ENCODE measurements at places on chromosomes 12 and 14. TPM values are rescaled to one million over a fixed set of nuclear protein-coding genes. Genes with fewer than 3 reads are reported as not detected.

Gene ZDHHC22
- not detected for polyA plus RNA-seq

Gene PRH2
- polyA plus RNA-seq, result not detected

Gene WSCD2
- 0.48 TPM for polyA plus RNA-seq

Gene NKX2-1
- polyA plus RNA-seq, result not detected

Gene FAM181A
- not detected for polyA plus RNA-seq

Gene INHBC
- polyA plus RNA-seq, result not detected

Gene NGB
- polyA plus RNA-seq, result not detected

Gene CLEC1A
- polyA plus RNA-seq, result 3.5 TPM

Gene IPO8
- 7.8 TPM for polyA plus RNA-seq

DNA sequence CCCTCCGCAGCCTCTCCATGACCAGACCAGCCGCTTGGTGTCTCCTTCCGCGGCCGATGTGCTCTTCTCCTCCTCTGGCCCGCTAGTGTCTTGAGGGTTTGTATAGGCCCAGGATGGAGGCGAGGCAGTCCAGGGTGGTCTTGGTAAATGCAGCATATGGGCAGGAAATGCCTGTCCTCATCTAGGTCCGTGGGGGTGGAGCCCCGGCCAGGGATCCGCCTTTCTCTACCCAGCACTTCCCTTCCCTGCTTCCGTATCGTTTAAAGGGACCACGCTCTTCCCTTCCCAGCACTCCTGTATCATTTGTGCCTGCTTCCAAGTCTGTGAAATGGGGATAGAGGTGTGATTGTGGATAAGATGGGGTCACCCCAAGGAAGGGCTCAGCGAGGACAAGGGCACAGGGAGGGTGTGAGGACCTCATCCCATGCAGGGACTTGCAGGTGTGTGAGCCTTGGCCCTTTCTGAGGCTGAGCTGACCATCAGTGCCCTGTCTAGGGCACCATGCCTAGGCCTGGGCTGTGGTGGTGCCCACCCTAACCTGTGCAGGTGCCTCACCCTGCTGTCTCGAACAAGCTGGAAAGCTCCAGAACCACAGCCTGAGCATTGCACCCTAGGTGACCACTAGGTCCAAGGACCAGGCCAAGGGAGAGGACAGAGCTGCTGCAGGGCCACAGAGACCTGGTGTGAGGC, 326.8 kb upstream of the RTL1 start:
- no peak for DNase-seq

GRCh38 chr12:124927201-124928094, 13.0 kb upstream of the UBC start:
- DNase-seq, result peak; percentile 81

GRCh38 chr14:31194661-31195060, 12.9 kb downstream of the HECTD1 start:
- DNase-seq, result no peak

GRCh38 chr12:96233168-96233567, 39.0 kb downstream of the ELK3 start:
- DNase-seq, result peak; percentile 75

DNA sequence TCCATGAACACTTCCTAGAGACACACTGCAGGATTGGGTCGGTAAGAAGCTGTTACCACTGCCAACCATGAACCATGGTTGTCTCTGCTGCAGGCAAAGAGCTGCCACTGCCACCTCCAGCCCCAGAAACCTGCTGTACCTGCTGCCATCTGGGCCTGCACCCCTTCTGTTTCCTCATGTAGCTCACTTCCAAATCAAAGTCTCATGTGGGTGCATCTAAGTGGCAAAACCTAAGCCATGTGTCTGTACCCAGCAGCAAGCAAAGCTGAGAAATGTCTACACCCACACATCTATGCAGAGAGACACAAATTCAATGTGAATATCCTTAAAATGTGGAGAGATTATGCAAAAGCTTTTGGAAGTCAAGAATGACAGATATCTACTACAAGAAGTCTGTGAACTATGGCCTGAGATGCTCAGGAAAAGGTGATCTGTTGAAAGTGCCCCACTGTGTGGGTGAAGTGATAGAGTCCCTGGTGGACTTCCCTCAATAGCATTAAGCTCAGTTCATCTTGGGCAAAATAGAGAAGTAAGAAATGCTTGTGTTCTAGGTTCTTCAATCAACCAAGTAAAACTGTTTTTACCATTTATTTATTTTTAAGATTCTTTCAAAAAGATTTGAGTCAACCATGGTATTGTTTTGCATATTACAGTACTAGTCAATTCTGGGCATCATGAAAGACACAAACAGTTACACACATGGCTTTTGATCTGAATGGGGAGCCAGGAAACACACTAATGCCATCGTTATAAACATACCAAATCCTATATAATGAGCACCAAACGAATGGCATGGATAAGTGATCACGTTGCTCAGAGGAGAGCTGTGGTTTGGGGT, 64.4 kb downstream of the FOS start:
- DNase-seq, result no peak

DNA sequence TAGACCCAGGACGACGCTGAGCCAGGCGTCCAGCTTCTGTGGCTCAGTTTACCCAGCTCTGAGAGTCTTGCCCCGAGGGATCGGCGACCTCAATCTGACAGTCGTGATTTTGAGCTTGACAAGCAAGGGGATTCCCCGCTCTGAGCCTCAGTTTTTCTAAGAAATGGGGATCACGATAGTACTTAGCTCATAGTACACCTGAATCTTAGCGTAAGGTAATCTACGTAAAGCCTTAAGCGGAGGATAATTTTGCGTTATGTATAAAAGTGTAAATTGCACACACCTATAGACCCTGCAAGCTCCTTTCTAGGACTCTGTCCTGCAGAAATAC, 285 bp downstream of the MVK start:
- DNase-seq, result no peak

- DNase-seq, result no peak
These were observed 22.3 kb downstream of the PPP1R13B start for GRCh38 chr14:103825101-103825500.

DNA sequence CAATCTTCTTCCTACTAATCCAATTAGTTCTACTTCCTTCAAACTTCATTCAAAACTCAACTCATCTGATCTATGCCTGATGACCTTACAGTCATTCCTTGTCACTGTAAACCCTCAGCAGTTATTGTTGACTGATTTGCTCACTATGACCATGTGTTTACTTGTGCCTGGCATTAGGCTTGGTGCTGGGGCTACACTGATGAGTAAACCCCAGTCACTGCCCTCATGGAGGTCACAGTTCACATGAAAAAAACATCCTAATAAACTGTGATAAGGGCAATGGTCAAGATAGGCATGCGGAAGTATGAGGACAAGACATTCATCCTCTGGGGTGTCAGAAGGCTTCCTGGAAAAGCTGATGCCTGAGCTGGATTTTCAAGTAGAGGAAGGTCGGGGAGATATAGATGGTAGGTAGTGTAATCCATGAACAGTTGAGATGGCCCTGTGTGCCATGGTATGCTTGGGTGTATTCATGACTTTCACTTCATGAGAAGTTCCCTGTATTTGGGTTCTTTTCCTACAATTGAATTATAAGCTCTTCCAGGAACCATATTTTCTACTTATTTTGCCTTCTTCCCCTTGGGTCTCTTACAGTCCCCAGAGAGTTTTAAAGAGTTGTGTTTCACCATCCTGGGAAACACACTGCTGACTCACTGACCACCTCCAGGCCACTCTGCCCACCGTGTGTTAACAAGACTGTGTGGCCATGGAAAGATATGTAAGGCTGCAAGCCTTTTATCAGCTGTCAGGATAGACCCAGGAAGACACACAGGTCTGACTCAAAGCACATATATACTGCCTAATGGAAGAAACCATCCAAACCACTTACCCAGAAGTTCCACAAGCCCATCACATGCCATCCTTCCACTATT, 38.7 kb upstream of the DUSP6 start:
- no peak for DNase-seq

DNA sequence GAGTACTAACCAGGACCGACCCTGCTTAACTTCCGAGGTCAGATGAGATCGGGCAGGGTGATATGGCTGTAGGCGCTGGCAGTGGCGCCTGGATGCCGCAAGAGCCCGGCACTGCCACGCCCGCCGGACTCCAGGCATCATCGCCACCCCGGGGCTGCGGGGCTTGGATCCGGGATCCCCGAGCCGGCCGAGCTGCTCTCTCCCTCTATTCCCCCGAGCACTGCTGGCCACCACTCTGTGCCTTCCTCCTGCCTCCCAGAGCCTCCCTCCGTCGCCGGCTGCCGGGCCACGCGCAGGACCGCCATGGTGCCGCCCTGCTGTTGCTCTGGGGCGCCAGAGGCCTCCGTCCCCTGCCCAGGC, 153.2 kb upstream of the ALG10B start:
- DNase-seq, result no peak

GRCh38 chr12:26124446-26125399, at the start of gene BHLHE41:
BHLHE41 (minus strand) TSS chr12:26125037; CDS start chr12:26124779, 258 bp downstream.
- DNase-seq, result peak; percentile 93

GRCh38 chr14:32657081-32657480, 281.6 kb upstream of the NPAS3 start:
- DNase-seq, result peak; percentile 15

DNA sequence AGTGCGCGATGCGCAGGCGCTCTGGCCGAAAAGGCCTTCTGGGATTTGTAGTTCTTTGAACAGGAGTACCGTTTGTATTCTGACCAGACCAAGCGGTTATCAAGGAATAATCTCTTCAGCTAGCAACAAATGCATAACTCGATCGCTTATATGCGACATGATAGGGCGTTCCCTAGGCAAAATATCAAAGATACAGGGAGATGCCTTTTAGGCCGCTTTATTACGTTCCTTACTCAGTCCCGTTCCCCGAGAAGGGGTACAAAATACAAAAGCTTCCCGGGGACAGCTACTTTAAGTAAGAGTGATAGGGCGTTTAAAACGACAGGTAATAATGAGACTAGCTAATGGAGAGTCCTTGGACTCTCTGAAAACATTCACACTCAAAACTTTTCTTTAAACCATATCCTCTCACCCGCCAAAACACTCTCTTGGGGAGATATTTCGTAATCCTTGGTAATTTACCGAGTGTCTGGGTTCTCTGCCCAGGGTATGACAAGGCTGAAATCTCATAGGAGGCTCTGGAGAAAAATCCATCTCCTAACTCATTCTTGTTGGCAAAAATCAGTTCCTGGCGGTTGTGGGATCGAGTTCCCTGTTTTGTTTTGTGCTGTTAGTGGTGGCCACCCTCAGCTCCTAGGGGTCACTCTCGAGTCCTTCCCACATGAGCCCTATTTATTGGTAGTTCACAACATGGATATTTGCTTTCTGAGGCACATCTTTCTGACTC, 412 bp upstream of the SNW1 start:
- peak; percentile 54 for DNase-seq

DNA sequence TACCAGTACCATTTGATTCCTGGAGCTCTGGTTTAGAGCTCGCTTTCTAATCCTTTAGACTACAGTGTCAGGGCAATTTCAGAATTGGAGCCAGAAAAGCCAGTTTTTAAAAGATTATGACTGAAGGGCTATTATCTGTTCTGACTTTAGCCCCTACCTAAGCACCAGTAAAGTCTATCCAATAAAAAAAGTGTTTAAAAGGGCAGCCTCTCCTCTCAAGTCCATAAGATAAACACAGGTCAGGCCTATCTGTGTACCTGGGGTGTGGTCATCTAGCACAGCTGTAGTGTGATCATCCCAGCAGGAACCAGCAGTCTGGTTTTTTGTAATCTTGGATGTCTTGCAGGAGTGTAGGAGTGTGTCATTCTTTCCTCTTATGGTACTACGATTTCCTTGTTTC, 6.6 kb downstream of the APPL2 start:
- DNase-seq, result no peak

GRCh38 chr14:68727315-68728047, 65.4 kb downstream of the ZFP36L1 start:
- no peak for DNase-seq

GRCh38 chr14:64064447-64064846, 211.6 kb downstream of the SYNE2 start:
- no peak for DNase-seq

GRCh38 chr12:13992585-13992984, 11.2 kb upstream of the GRIN2B start:
- DNase-seq, result no peak

DNA sequence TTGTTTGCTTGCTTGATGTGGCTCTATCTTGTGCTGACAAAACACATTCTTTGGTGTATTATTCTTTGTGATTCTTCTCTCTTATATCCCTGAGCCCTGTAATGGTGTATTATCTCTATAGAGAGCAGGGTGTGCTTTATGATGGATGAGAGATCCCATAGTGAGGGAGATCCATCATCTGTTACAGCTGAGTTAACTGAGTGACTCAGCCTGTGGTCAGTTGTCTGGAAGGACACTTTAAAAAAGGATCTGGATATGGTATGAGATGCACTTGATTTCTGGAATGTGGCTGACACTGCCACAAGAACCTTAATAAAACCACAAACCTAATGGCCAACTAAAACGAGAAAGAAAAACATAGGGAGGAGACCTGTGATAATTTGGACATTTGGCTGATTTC, 461.4 kb upstream of the SYT1 start:
- DNase-seq, result no peak

DNA sequence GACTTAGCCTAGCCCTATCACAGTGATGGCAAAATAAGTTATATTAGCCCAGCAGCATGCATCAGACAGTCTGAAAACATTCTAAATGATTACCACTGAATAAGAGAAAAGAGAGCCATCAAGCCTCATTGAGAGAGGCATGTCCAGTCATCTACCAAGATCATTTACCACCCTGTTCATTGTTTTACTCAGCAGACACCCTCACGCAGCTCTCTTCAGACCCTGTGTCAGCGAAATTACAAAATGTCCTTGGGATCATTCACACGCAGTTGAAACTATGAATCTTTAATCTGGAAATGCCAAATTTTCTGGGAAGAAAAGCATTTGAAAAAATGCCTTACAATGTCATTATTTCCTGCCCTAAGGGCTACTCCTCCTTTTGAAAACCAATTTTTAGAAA, 89.5 kb downstream of the PTPRO start:
- no peak for DNase-seq

DNA sequence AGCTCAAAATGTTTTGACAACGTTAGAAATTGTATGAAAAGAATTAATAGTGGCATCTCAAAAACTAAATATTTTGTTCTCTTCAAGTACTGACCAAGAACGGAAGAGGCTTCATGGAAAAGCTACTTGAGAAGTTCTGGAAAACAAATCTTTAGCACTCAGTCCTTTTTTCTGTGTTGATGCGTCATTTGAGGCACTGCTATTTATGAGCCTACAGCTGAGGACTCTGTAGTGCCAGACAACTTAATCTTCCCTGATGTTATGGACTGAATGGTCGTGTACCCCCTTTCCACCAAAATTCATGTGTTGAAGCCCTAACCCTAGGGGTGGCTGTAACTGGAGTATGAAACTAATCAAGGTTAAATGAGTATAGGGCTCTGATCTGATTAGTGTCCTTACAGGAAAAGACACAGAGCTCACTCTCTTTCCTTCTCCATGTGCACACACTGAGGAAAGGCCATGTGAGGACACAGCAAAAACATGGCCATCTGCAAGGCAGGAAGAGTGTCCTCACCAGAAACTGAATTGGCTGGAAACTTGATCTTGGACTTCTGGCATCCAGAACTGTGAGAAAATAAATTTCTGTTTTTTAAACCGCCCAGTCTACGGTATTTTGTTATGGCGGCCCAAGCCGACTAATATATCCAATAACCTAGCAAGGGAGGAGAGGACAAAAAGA, 337.0 kb upstream of the CLEC14A start:
- DNase-seq, result no peak

All from right cardiac atrium (tissue), 5 donors.